ENCODE measurements at places on chromosomes 2 and 18.

DNA sequence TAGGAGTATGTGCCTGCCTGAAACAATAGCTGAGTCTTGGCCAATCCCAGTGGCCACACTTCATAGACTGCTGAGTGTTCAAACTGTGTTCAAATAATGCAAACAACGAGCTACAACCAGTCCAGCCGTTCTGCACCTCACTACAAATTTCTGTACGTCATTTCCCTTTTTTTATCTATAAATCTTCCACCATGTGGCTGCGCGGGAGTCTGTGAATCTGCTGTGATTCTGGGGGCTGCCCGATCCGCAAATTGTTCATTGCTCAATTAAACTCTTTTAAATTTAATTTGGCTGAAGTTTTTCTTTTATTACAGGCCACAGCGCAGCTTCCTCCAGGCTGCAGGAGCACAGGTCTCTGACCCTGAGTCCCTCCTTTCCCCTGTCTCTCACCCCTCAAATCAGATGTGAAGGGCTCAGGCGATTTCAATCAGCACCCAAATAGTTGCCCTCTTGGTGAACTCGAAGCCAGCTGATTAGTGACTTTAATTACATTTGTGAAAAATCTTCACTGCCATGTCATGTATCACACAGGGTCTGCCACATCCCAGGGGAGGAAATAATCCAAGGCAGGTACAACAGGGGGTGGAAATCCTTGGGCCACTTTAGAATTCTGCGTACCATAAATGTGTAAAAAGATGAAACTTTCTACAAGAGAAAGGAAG, 145.6 kb downstream of the NDUFA10 start:
- DNase-seq = no peak

DNA sequence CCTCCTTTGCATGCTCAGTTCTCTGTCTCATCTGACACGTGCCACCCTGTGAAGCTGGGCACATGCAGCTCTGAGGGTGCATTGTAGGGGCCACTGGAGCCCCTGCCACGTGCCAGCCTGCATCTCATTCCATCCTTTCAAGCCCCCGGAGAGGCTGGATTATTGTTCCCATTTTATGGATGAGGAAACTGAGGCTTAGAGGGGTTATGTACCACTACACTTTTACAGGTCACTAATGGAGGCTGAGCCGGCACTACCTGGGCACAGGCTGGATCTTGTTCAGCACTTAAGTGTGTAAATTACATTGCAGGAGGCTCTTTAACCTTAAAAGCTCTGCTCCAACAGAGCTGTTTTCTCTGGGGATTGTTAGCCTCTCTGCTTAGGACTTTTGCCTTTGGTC, 47.5 kb downstream of the KCNIP3 start:
- no peak for DNase-seq

GRCh38 chr2:147231081-147231480, 613.7 kb upstream of the ACVR2A start:
- no peak for DNase-seq

GRCh38 chr2:7027956-7028655, 110.9 kb downstream of the RNF144A start:
- DNase-seq = no peak

- DNase-seq = no peak
These were observed 23.7 kb downstream of the FAM178B start for GRCh38 chr2:96962567-96963203.

- no peak for DNase-seq
These were observed 5.4 kb downstream of the VIT start for GRCh38 chr2:36701918-36702317.

- no peak for DNase-seq
These were observed 377.5 kb downstream of the OSR1 start for GRCh38 chr2:18980786-18981430.

DNA sequence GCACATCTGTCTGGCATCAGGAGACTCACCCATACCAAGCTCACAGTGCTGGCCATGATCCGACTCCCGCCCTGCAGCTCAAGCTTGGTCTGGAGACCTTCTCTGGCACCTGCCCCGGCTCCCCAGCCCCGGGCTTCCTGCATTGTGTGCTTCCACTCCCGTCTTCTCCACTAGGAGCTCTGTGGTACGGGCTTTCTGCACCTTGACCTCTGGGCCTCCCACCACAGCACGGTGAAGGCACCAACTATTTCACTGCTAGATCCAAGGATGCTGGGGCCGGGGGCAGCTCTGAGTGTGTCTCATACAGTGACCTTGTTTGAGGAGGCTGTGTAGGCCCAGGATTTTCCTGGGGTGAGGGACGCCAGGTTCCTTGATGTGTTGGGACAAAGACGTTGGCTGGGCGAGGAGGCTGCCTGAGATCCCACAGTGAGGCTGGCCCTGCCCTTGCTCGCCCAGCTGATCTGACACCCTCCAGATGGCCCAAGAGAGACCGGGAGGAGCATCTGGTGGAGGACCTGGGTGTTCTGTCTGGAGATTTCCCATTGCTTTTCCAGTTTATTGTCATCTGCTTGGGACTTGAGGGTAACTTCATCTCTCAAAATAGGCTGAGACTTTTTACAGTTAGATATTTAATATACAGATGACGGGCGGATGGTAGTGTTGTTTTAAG, 64.0 kb downstream of the HPCAL1 start:
- no peak for DNase-seq

DNA sequence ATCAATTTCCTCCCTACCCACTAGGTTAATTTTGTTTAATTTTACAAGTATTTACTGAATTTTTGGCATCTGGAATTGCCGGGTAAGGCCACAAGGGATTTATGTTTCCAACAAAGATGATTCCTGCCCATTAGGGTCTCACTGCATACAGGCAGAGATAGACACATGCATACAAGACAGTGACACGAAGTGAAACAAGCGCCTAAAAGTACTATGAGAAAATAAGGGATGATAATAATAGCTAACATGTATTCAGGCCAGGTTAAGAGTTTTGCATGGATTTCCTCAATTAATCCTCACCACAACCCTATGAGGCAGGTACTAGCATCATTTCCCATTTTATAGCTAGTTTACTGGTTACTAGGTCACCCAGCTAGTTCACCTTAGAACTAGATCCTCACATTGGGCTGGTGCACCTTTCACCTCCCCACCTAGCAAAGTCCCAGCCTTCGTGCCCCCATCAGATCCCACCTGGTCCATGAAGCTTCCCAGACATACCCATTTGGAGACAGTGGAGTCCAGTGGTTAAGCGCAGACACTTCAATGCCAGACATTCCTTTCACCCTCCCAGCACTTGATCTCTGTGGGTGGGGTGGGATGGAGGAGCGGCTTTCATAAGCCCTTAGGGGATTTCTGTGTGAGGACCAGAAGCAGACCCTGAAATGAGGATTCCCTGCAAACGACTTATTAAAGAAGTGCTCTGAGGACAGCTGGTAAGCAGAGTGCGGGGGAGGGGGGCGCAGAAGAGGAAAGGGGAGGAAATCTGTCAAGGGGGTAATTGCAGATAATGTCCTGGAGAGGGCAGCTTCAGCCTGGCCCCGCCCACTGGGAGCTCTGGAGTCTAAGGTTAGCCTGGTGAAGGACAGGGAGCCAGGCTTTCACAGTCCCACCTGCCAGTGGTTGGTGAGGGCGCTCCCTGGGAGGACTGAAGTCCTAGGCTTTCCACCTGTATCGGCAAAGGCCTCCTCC, 5.8 kb upstream of the DGUOK start:
- peak; percentile 53 for DNase-seq

- no peak for DNase-seq
These were observed 44.7 kb downstream of the M1AP start for GRCh38 chr2:74603282-74604000.

DNA sequence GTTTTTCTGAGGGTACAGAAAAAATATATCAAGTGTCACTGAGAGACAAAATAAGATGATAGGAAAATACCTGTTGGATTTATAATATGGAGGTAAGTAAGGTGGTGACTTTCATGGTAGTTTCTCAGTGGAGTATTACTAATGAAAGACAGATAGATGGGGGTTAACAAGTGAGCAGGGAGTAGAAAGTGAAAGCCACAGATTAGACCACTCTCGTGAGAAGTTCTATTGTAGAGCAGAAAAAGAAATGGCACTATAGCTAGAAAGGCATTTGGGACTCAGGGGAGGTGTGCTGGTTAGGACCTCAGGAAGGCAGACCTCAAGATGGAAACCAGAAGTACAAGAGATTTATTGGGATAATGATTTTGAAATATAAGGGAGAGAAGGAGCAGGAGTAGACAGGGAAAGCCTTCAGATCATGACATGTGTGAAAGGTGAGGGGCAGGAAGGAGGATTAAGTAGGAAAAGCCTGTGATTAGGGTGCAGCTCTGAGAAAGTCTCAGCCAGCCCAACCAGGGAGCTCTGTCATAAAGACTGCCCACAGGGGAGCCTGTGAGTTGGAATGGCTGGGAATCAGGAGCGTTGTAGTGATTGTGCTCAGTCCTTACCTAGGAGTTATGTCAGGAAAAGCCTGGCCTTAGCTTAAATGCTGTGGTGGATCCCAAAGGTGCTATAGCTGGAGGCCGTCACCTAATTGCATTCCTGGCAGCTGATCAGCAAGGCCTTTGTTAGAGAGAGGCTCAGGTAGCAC, 198.1 kb downstream of the IKZF2 start:
- DNase-seq = no peak

- no peak for DNase-seq
These were observed 148.9 kb upstream of the EPAS1 start for GRCh38 chr2:46148369-46148736.

GRCh38 chr2:196952936-196953335, 26.4 kb upstream of the PGAP1 start:
- DNase-seq = no peak

- DNase-seq = no peak
These were observed 614.6 kb upstream of the SOX11 start for GRCh38 chr2:5077479-5078089.

DNA sequence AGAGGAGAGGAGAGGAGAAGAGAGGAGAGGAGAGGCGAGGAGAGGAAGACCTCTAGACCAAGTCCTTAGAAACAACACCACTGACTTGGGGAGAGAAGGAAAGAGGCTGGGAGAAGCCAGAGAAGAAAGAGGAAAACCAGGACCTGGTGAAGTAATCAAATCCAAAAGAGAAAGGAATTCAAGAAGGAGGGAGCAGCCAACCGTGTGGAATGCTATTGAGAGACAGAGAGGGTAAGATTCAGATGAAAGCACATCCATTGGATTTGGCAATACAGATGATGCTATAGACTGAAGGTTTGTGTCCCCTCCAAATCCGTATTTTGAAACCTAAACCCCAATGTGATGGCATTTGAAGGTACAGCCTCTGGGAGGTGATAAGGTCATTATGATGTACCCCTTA, 50.7 kb downstream of the GALNT14 start:
- DNase-seq = no peak

GRCh38 chr2:189360861-189361260, 80.4 kb upstream of the WDR75 start:
- no peak for DNase-seq

- DNase-seq = no peak
These were observed 36.5 kb downstream of the LPIN2 start for GRCh38 chr18:2976218-2977132.

DNA sequence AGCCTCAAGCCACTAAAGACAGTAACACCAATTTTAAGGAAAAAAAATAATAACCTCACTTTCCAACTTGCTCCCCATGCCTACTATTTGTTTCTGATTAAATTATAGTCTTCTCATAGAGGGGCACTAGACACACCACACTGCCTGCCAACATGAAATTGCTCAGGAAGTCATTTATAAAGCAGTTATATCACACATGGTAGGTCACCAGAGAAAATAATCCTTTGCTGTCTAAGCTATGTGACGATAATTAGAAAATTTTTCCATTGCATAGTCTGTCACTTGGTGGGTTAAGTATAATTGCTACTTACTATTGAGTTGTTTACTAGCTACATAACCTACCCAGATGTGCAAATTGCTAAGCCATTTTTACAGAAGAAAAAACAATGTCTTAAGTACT, 85.2 kb downstream of the INO80D start:
- no peak for DNase-seq

GRCh38 chr18:13461469-13461868, 242.9 kb downstream of the LDLRAD4 start:
- DNase-seq = no peak

DNA sequence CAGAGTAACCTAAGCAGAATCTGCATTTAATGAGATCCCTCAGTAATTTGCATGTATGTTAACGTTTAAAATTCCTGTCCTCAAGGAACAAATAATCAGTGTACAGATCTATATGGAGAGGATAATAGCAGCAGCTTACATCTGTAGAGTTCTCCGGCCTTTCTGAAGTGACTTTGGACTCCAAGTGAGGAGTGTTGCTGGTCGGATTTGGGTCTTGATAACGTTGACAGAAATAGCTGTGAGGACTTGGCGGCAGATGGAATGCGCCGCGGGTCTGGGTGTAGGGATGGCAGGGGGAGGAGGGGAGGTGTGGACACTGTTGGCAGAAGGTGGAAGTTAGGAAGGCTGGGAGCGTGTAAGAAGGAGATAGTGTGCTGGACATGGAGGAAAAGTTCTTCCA, 170.9 kb upstream of the GATA6 start:
- DNase-seq = no peak

GRCh38 chr2:240397542-240397916, 37.9 kb upstream of the GPC1 start:
- DNase-seq = no peak

Data from Calu3 (cell line).